Stimulated activated CD8-positive, alpha-beta memory T cell treated with anti-CD3 and anti-CD28 coated beads, Interleukin-7, amount 100 ng/mL, for 1 hour (primary cell): ENCODE measurements at places on chromosomes 2 and 18.

- no peak for DNase-seq
Observed at GRCh38 chr2:64730551-64731262, 77.0 kb upstream of the SERTAD2 start.

DNA sequence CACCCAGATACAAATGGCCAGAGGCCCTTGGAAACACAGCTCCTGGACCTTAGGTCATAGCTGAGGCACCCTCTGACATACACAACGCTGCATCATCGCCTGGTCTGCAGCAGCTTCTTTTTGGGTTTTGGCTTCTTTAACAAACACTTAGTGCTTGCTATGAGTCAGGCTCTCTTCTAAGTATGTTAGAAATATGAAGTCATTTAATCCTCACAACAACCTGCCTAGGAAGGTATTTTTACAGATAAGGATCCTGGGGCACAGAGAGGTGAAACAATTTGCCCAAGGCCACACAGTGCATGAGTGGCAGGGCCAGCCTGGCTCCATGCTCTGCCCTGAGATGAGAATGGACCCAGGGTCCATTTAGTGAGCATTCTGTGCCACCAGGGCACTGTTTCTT, 96.6 kb downstream of the TMEM17 start:
- DNase-seq: no peak

GRCh38 chr2:73337828-73338227, 44.5 kb upstream of the EGR4 start:
- no peak for DNase-seq

DNA sequence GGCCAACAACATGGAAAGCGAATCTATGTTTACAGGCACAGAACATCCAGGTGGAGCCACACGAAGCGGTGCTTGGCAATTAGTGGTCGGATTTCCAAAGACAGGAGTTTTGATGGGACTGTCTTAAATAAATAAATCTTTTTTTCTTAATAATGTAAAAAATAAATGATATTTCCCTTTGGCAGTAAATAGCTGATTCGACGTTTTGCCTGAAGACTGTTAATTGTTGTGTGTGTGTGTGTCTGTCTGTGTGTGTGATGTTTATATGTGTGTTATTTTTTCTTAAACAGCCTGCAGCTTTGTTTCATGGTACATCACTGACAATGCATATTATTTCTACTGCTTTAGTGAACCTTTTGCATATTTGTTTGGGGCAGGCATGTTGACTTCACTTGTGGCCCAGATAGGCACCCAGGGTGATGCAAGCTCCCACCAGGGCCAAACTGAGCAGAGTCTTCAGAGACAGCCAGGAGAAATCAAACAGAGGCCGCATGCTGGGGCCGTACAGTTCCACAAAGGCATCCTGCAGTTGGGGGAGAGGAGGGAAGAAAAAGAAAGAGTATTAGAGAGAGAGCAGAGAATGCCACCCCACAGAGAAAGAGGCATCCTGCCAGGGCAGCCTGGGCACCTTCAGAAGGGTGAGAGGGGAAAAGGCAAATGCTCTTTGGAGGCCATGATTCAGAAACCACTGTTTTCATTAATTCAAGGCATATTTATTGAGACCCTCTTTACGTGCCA, 191.2 kb downstream of the BCL2 start:
- no peak for DNase-seq

DNA sequence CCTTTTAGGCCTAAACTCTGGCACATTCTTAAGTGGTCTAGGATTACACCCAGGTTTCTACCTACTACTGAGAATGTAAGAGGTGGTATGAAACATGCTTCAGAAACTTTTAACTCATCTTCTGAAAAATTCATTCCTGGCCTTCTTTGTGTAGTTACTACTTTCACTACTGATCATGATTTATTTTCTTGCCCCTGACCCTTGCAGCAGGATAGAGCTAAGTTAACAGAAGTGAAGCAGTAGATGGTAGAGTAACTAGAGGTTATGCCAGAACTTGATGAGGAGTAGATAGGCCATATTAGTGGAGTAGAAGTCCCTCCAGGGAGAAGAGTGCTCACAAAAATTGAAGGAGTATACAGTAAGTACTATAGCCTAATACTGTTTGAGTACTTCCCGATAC, 75.5 kb upstream of the MSTN start:
- DNase-seq: no peak

GRCh38 chr2:13581471-13581870, 864.7 kb downstream of the TRIB2 start:
- no peak for DNase-seq

DNA sequence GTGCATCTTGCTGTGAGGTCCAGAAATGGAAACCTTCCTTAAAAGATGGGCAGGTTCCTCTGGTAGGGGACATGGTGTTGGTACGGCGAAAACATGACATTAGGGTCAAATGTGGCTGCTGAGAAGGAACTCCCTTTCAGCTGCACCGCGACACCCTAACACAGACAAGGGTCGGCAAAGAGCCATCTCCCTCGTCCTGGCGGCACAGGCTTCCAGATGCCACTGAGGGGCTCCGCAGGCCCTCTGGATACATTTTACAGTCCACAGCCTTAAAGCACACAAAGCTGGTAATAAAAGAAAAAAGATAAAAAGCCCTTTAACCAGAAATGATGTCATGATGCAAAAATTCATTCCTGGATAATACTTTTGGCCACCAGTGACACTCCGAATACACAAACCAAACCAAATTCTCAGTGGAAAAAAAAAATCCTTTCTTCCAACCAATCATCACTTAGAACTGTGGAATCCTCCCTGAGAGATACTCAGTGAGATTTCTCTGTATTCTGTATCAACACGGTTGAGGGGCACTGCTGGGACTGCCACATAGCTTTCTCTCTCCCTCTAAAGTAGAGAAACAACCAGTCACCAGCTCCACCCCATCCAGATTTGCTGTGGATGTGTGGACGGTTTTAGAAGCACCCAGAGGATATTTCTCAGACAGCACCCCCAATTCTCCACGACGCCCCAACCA, 174.8 kb downstream of the HDAC4 start:
- no peak for DNase-seq

GRCh38 chr2:128369602-128370467, 51.2 kb upstream of the HS6ST1 start:
- no peak for DNase-seq

GRCh38 chr2:207926133-207926988, 99.0 kb downstream of the PLEKHM3 start:
- no peak for DNase-seq

DNA sequence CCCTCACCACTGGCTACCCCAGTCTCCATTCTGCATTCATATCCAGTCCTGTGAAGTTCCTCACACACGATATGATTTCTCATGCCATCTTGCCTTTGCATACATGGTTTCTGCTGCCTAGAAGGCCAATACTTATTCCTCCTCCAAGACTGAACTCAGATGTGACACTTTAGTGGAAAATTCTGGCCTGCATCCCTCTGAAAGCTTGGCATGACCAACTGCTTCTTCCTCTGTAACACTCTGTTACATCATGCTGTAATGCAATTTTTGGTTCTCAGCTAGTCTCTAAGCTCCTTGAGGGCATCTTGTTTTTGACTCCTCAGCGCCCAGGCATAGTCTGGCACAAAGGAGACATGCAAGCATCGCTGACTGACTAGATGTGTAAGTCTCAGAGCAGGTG, 12.6 kb downstream of the FAM161A start:
- no peak for DNase-seq

DNA sequence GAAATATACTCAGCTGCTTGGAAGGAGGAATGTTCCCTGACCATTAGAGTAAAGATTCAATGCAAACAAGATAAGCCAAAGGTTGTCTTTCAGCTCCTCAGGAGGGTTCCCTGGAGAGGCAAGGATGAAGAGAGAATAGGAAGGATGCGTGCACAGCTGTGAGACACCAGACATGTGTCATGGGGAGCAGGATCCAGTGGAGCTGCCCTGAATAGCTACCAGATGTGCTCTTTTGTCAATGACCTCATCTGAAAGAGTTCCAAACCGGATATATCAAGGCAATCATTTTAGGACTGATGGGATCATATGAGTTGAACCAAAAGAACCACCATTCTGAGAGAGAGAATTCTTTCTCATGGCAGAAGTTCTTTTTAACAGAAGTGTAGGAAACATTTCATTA, 490.6 kb downstream of the IRS1 start:
- no peak for DNase-seq

DNA sequence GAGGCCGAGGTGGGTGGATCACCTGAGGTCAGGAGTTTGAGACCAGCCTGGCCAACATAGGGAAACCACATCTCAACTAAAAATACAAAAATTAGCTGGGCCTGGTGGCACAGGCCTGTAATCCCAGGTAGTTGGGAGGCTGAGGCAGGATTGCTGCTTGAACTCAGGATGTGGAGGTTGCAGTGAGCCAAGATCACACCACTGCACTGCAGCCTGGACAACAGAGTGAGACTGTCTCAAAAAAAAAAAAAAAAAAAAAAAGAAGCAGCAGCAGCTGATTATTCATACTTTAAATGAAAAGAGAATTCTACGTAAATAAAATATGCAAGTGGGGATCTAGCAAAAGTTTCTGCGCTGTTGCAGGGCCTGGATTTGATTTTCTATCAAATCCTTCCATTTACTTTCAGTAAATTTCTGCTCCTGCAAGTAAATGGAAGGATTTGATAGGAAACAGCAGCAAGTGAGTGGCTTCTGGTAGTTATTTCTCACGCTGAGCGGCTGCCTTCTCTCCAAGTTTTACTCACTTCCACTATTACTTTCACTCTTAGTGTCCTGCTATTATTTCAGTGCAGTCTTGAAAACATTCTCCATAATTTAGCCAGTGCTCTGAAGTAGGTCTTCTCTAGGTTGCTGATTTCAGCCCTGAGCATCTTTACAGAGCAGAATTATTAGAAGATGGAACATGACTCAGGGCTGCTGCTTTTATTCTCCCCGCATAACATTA, 68.4 kb downstream of the SLC16A14 start:
- DNase-seq: no peak

DNA sequence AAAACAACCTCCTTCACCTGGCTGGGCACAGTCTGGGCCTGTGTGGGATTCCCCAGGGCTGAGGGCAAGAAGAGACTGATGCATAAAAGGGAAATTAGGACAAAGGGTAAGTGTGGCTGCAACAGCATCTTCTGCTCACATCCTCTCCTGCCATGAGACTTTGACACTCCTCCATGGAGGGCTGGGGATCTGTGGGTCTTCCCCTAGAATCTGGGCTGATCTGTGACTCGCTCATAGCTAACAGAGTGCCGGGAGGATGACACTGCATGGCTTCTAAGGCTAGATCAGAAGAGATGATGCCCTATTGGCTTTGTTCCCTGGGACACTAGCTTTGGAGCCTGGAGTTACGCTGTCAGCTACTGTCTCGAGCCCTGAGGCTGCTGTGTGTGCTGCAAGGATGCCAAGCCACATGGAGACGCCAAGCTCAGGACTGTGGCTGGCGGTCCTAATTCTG, 24.3 kb downstream of the MOCOS start:
- DNase-seq: no peak

DNA sequence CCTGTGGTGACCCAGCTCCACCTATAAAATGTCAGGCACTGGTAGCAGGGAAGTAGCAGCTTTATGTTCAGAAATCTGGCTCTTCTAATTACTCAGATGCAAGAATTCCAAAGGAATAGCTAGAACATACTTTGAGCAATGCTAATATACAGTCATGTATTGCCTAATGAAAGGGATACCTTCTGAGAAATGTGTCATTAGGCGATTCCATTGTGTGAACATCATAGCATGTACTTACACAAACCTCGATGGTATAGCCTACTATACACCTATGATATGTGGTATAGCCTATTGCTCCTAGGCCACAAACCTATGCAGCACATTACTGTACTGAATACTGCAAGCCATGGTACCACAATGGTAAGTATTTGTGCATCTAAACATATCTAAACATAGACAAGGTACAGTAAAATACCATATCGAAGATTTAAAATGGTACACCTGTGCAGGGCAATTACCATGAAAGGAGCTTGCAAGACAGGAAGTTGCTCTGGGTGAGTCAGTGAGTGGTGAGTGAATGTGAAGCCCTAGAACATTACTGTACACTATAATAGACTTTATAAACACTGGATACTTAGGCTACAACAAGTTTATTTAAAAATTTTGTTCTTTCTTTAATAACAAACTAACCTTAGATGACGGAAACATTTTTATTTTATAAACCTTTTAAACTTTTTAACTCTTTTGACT, 50.3 kb upstream of the ETAA1 start:
- no peak for DNase-seq

GRCh38 chr2:168428431-168428830, 27.6 kb upstream of the CERS6 start:
- no peak for DNase-seq

DNA sequence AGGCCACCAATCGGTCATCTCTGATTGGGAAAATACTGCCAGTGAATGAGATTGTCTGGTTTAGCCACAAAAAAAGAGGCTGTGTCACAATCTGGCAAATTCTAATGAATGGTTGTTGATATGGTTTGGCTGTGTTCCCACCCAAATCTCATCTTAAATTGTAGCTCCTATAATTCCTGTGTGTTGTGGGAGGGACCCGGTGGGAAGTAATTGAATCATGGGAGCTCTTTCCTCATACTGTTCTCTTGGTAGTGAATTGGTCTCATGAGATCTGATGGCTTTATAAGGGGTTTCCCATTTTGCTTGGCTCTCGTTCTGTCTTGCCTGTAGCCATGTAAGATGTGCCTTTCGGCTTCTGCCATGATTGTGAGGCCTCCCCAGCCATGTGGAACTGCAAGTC, 838.3 kb downstream of the SLC4A3 start:
- no peak for DNase-seq

- no peak for DNase-seq
Observed at GRCh38 chr2:43393918-43394317, 167.5 kb upstream of the ZFP36L2 start.

GRCh38 chr18:11818486-11819203, 32.6 kb upstream of the CHMP1B start:
- DNase-seq: no peak

DNA sequence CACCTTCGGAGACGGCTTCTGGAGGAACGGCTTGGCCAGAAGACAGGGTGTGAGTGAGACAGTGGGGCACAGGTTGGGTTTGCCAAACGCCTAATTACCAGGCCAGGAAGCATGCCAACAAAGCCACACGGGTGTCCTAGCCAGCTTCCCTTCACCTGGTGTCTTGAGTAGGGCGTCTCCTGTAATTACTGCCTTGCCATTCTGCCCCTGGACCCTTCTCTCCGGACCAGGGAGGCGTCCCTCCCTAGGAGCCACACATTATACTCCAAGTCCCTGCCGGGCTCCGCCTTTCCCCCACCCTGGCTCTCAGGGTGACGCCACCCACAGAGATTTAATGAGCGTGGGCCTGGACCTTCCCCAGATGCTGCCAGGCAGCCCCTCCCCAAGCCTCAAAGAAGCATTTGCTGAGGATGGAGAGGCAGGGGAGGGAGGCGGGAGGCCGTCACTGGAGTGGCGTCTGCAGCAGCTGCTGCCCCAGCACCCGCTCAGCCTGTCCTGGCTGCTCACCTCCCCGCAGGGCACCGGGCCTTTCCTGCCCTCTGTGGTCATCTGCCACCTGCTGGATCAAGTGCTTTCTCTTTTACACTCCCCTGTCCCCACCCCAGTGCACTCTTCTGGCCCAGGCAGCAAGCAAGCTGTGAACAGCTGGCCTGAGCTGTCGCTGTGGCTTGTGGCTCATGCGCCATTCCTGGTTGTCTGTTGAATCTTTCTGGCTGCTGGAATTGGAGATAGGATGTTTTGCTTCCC, 20.7 kb downstream of the FOSL2 start:
- DNase-seq: no peak
